ENCODE measurements at places on chromosomes 7 and 10.

- no peak for DNase-seq
These were observed 378.5 kb downstream of the CCSER2 start for GRCh38 chr10:84706875-84707274.

GRCh38 chr7:55078465-55079372, 59.9 kb downstream of the EGFR start:
- DNase-seq: no peak

- DNase-seq: no peak
These were observed 18.3 kb downstream of the TACR2 start for GRCh38 chr10:69398466-69398865.

DNA sequence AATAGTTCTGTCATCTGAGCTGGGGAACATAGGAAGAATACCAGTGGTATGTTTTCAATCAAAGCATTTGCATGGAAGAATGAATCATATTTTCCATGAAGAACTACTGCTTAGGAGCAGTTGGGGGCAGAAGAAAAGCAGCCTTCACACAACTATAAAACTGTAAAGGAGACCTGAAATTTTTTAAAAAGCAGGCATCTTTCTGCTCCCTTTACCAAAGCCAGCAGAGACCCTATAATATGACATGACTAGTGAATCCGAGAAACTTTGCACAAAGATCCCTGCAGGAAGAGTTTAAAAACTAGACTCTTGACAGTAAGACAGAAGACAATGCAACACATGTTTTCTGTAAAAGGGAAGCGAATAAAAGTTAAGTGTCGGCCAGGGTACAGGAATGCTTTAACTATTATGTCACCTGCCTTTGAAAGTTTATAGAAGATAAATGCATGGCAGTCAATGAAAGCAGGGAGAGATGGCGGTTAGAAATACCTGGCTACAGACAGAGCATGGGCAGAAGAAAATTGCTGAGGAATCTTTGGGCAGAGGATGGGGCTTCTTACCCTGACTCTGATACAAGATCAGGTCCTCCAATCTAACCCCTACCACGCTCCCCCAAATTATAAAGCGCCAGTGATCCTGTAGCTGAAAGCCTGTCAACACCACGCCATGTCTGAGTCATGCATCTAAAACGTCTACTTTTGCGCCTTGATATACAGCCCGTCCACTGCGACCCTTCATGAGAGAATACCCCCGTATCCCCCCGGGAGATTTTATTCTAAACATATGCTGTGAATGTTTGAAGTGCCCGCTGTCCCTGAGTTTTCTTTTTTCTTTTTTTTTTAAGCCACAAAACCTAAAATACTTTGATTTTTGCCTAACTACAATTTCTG, 93.1 kb downstream of the GLI3 start:
- DNase-seq: peak; percentile 63

DNA sequence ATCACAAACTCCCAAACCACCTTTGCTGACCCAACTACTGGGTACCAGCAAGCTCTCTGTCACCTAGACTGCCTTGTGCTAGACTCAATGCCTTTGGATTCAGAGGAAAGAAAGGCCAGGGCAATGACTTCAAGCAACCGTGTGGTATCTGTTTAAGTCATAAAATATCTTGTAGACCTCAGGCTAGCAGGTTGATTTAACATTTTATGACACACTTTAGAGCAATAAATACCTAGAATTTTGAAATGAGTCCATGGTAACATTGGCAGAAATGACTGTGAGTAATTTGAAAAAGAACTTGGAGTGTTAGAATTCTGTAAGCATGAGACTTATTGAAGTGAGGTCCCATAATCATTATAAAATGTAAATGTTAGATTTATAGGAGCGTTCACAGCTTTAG, 87.2 kb downstream of the TWIST1 start:
- no peak for DNase-seq

GRCh38 chr10:36119455-36119854, 477.4 kb upstream of the FZD8 start:
- no peak for DNase-seq

GRCh38 chr7:156768698-156769472, 124.1 kb downstream of the LMBR1 start:
- no peak for DNase-seq

Data from iris pigment epithelial cell (primary cell).